ENCODE measurements at places on chromosomes 5 and 9. TPM values are rescaled to one million over a fixed set of nuclear protein-coding genes. Genes with fewer than 3 reads are reported as not detected.

Gene ZFP2
- 1.1 TPM for total RNA-seq

Gene FYB1
- total RNA-seq = 8.1 TPM

Gene PCDHGA5
- total RNA-seq = 3.4 TPM

Gene WNK2
- total RNA-seq = 310 TPM

Gene PCDHB3
- 0.94 TPM for total RNA-seq

Gene C5orf58
- 0.47 TPM for total RNA-seq

Gene NEUROG1
- not detected for total RNA-seq

Gene LHX6
- 6.4 TPM for total RNA-seq

Gene KIF2A
- 15.1 TPM for total RNA-seq
